SW480 (cell line): ENCODE measurements at places on chromosomes 2 and 18.
A peak's percentile ranks its signal among the peaks of the same experiment; 100 is the strongest.

DNA sequence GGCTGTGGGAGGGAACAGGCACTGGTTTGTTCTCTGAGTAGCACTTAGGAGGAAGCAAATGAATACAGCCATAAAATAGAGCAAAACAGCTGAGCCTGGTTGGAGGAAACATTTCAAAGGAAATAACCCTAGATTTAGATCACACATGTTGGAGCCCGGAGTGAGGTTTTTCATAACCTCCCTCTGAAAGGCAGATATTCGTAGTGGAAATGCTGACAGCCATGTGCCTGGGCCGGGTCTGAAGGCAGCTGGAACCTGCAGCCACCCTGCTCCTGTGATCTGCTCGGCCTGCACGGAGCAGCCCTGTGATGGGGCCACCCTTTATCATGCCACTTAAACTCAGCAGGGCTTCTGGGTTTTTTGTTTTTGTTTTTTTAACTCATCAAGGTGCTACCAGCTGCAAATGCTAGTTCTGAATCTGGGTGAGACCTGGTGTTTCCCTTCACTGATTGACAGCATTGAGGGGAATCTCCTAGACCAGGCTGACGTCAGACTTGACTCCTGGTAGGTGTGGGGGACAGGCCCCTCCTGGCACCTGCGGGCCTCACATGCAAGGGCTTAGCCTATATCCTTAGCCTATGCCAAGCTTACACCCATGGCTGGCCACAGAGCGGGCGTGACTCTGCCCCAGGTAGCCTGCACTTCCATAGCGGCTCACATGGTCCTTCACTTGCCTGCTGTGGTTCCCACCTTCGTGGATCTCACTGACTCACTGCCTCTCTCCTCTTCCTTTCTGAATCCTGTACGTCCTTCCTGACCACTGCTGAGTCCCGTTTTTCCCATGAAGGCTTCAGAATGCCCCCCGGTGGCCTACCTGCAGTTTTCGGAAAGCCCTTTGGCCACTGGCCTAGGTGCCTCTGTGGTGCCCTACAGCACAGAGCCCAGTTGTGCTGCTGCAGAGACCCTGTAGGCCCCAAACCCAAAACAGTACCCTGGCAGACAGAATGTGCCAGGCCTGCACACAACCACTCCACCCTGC lies 217.3 kb downstream of the SEPTIN10 start:
- DNase-seq, result peak; percentile 68

GRCh38 chr2:36513661-36514060 lies 84.3 kb downstream of the FEZ2 start:
- DNase-seq, result no peak

GRCh38 chr2:230048010-230048671 lies 20.6 kb downstream of the SLC16A14 start:
- DNase-seq, result no peak

- DNase-seq, result peak; percentile 70
Observed at GRCh38 chr2:96815326-96816126, 542 bp upstream of the CNNM3 start.

DNA sequence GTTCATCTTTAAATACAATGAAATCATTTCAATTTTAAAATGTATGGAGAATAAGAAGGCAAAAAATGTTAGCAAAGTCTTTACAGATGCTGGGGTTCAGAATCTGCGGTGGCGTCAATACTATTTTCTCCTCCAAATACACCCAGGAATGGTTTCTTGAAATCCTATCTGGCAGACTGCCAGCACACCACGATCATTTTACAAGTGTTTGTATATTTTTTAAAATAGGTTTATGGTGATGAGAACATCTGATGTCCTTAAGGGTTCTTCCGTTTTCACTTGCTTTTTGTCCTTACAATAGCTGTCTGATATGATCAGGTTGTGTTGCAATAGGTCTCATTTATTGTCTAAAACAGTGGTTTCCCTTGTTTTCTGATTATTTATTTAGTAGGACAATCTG lies 89.6 kb downstream of the CMPK2 start:
- no peak for DNase-seq

DNA sequence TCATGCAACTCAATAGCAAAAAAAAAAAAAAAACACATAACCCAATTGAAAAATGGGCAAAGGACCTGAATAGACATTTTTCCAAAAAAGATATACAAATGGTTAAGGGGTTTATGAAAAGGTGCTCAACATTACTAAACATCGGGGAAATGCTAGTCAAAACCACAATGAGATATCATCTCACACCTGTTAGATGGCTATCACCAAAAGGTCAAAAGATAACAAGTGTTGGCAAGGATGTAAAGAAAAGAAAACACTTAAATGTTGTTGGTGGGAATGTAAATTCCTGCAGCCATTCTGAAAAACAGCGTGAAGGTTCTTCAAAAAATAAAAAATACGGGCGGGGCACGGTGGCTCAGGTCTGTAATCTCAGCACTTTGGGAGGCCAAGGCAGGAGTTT lies 112.4 kb upstream of the CAB39 start:
- no peak for DNase-seq

DNA sequence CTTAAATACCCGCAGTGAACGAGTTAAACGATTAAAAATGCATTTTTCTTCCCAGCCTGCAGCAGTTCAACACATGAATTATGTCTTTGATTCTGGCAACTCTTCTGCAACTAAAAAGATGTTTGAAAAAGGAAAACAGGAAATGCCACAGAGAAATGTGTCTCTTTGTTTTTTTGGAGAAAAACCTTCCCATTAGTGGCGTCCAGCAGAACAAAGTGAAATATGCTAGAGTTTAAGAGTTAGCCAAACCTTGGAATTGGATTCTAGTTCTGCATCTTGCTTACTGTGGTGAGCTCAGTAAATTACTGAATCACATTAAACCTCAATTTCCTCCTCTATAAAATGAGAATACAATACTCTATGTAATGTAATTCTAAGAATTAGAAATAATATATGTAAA lies 900.2 kb upstream of the ACVR2A start:
- DNase-seq, result no peak

DNA sequence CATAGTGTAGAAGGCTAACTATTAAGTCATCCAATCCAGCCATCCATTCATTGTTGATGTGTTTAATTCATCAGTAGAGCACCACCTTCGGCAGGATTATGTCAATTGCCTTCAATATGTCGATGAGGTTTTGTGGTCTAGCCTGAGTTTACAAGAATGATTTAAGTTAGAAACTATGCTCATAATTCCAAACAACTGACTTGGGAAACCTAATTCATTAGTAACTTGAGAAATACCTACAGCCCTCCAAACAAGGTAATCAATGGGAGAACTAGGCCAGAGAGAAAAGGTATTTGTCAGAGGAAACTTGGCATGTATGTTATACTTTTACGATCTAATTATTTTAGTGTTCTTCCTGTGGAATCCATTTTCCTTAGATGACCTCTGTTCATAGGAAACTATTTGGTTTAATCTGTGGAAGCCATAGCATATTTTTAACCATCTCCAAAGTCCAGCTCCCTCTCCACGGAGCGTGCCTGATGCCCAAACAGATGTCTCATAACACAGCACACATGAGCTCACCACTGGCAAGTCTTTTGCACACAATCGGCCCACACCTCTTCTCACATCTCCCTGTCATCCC lies 148.5 kb downstream of the GFPT1 start:
- no peak for DNase-seq

DNA sequence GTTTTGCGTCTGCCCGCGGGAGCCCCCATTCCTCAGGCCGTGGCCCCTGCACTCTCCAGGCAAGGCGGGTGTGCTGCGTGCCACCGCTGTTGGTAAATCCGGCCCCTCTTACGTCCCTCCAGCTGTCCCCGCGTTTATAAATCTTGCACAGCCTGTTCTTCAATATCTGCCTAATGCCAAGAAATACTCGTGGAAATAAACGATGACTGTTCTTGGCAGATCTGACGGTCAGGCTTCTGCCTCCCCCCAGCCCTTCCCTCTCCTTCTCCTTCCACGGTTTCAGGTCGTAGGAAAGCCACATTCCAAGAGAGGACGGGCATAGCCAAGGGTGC lies 20.5 kb downstream of the ODC1 start:
- no peak for DNase-seq

- peak; percentile 50 for DNase-seq
Observed at GRCh38 chr18:22694954-22695353, 238.2 kb upstream of the RBBP8 start.

- no peak for DNase-seq
Observed at GRCh38 chr2:216233281-216233995, 124.3 kb downstream of the XRCC5 start.

DNA sequence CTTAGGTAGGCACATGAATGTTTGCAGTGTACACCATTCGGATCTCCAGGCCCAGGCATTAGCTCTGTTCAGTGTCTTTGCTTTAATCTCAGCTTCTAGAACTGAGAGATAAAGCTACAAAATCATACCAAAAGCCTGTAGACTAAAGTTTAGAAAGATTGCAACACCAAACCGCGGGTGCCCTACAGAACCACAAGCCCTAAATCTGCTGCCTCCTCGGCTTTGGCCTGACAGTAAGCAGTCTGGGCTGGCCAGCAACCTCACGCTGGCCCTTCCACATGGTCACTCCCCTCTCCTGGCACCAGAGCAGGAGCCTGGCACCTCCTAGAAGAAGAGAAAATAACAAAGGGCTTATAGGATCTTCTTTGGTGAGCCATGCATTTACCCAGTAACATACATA lies 8.9 kb upstream of the OSR1 start:
- DNase-seq, result no peak

DNA sequence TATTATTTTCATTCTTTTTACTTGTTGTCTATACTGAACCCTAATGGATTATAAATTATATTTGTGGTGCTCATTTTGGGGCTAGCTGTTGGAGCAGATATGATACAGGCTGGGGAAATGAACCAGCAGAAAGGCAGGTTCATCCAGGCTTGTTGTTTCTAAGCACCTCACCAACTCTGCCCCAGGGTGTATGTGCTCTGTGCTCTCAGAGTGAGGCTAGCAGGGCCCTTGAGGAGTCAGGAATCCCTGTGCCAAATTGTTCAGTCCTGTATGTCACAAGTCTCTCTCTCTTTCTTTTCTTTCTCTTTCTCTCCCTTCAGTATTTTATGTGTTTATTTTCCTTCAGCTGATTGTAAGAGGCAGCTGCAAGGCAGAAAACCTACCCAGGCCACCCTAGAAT lies 181.1 kb upstream of the DPP10 start:
- DNase-seq, result no peak

- no peak for DNase-seq
Observed at GRCh38 chr2:239824866-239825704, 200.1 kb downstream of the NDUFA10 start.

GRCh38 chr2:184654945-184655344 lies 56.6 kb downstream of the ZNF804A start:
- DNase-seq, result no peak

GRCh38 chr2:62794791-62795190 lies 89.3 kb downstream of the EHBP1 start:
- DNase-seq, result no peak

GRCh38 chr2:36329251-36329650 lies 26.3 kb upstream of the CRIM1 start:
- no peak for DNase-seq

DNA sequence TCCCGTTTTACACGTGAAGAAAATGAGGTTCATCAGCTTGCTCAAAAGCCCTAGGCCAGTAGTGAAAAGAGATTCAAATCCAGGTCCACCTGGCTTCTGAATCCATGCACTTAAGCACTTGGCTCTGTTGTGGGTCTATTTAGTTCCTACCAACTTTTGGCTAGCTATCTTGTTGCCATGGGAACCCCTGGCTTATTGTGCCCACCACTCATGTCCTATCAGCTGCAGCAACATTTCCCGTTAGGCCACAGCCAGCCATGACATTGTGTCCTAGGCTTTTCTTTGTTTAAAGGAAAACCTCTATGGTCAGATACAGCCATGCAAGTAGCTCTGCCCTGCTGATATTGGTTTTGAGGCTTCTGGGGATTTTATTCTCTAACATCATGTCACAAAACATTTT lies 49.8 kb downstream of the PLEK start:
- DNase-seq, result no peak

DNA sequence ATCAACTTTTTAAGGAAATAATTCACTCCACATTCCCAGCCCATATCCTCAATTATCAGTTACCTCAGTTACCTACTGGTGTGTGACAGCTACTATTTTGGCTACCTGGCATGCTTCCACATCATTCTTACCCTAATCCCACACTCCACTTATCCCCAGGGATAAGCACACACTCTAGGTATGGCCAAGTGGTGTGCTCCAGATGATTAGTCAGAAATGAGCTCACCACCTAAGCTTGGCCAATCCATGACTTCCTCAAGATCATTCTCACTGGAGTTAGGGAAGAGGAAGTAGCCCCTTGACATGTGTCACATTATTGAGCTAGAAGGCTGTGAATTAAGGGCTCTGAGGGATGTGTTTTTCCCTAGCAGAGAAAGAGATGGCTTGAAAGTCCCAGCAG lies 20.9 kb upstream of the SMAD4 start:
- no peak for DNase-seq

DNA sequence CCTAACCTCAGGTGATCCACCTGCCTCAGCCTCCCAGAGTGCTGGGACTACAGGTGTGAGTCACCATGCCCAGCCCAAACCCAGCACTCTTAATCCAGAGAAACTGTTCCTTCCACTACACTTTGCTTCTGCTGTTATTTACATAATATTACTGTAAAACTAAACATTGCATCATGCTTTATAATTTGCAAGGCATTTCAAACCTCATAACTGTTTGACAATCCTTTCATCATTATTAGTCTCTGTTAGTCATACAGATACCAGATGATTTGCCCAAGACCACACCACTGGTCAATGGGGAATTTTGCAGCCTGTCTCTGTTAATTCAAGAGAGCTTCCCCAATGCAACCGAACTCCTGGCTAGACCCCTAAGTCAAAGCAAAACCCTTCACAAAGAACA lies 338.3 kb downstream of the ALK start:
- DNase-seq, result peak; percentile 73

DNA sequence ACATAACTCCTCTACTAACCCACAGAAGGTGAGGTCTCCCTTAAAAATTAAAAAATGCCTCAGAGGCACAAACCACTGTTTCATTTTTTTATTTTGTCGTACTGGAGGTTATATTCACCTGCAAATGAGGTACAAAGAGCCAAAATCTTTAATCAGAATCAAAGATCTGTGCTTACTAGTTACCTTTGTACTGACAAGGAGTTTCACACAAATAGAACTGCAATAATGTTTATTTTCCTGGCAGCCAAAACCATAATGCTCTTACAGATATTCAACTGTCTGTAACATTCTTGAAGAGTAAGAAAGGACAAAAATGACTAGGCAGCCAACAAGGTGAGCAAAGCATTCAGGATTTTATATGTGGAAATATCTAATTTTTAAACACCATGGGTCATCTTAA lies 105.1 kb upstream of the NOL4 start:
- DNase-seq, result no peak

DNA sequence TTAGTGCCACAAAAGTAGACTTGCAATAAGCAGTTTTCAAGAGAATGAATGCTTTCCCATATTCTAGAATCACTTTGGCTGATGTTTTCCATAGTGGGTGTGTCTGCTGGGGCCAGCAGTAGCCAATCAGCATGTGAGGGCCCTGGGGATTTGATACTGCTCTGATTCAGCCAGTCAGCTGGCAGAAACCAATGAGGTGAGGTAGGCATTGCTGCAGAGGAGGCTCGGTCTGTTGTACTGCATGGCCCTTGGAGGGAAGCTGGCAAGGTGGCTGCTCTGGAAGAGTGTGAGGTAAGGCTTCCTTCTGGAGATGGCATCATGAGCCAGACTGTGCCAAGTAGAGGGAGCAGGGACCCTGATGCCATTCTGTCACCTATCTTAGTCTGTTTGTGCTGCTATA lies 22.7 kb downstream of the TMEM87B start:
- DNase-seq, result no peak

- DNase-seq, result peak; percentile 22
Observed at GRCh38 chr2:128306081-128306930, 12.4 kb downstream of the HS6ST1 start.
